ENCODE measurements at places on chromosomes 1 and 21. TPM values are rescaled to one million over a fixed set of nuclear protein-coding genes. Genes with fewer than 3 reads are reported as not detected.

Gene S100A1
- not detected for total RNA-seq

Gene MSH4
- total RNA-seq = 0.09 TPM

Gene FAM43B
- not detected for total RNA-seq

Gene PADI1
- total RNA-seq = not detected

Gene DCDC2B
- total RNA-seq = not detected

Measured in endothelial cell of umbilical vein (primary cell).